ENCODE measurements at places on chromosomes 5 and 9.

GRCh38 chr5:56938858-56939257 is 13.1 kb downstream of the MIER3 start:
- DNase-seq = no peak

DNA sequence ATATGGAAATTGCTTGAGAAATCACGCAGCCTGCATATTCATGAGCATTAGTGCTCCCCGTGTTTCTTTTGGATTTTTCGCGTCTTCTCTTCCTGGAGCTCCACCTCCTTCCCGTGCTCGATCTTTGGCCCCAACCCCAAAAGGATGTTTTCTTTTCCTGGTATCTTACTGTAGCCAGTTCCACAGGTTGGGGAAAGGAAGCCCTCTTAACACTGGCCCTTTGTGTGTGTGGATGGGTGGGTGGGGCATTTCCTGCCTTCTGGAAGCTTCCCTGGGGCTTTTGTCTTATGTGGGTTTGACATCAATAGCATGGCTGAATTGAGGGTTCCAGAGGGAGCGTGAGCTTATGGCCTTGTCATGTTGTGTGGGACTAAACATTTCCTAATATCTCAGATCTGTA is 21.9 kb downstream of the STXBP1 start:
- DNase-seq = no peak

DNA sequence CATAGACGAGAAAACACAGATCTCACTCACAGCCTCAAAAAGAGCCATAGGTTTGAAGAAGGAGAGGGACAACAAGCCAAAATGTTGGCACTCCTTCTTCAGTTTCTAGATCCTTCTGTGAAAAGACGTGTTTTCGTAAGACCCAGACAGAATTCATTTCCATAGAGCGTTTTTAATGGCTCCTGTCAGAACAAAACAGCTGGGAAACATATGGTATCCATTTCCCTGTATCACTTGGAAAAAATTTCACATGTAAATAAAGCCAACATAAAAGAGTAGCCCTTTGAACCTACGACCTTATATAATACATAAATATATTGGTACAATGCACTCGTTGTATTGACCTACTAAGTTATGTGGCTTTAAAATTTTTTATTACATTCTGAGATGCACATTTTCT is 108.1 kb downstream of the SNCAIP start:
- no peak for DNase-seq

DNA sequence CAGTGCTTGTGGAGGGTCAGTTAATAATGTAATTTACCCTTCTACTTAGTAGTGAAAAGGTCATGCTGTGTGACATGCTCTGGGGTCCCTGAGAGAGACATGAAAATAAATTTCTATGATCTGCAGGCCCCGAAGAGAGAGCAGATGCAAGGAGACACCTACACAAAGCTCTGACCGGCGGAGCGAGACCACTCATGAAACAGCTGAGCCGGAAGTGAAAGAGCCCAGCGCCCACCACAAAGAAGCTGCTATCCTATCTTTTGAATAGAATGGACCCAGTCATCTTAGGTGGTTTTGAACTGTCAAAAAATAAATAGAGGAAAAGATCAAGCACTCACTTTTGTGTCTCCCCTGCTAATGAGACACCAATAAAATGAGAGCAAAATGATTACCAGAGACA is 190.0 kb downstream of the MED10 start:
- peak; percentile 18 for DNase-seq

DNA sequence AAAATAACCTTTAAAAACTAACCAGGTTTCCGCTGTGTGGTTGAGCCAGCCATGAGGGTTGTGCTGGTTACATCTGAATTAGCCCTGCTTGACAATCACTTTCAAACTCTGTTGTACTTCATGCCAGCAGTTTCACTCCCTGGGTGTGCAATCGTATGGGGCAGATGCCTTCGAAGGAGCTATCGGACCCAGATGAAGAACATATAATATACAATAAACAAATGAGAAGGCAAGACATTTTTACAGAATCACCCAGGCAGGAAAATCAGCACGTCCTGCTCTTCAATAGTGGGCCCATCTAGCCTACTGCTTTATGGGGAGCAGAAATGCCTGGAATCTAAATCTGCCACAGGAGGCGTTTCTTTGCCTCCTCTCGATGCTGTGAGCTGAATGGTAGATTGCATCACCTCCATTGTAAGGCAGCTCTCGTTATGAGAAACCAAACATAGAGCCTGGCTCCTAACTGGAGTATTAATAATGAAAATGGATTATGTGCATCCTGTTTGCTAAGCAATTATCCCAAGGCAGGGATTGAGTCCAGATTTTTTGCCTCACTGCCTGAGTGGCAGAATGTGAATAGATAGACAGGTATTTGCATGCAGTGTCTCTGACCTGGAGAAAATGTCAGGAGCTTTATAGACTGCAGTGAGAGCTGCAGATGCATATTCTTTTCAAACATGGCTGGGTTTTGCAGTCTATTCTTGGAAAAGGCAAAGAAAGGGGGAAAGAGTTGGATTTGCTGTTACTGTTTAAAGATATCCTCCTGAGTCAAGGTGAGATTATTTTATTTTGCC is 143.3 kb upstream of the SMARCA2 start:
- DNase-seq = peak; percentile 8

DNA sequence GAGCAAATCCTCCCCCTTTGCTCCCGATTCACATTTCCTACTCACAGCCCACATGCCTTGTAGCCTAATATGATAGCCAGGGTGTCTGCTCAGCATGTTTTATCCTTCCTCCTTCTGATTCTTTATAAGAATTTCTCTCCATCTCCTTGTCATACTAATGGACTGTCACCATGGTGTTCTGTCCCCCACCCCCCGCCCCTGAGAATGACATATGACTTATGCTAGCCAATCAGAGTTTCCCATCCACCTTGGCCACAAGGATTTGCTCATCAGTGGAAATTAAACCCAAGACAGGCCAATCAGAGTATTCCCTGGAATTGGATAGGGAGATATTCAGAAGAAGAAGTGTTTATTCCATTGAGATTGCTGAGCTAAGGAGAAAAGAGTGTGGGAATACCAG is 16.0 kb downstream of the ABLIM3 start:
- DNase-seq = no peak

GRCh38 chr9:122767817-122768216 is 20.9 kb upstream of the OR5C1 start:
- no peak for DNase-seq

DNA sequence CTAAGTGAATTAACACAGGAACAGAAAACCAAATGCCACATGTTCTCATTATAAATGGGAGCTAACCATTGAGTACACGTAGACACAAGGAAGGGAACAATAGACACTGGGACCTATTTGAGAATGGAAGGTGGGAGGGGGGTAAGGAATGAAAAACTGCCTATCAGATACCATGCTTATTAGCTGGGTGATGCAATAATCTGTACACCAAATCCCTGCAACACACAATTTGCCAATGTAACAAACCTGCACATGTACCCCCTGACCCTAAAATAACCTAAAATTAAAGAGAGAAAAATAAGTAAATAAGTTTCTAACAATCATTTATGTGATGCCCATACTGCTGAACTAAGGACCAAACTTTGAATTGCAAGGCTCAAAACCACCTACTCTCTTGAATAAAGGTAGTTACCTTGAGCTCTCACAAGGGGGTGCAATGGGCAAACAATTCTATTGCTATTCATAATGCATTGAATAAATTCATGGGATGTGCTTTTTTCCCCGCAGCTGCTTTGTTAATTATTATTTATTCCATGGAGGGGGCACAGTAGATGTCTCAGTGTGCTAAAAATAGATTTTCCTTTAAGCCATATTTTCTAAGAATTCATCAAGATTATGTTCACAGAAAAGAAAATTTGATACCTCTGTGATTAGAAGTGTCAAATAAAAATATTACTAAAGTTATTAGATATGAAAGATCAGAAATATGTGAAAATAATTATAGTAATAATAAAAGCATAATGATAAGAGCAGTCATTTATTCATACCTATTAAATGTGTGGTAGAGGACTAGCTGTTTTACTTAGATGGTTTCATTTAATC is 76.2 kb upstream of the PTPN3 start:
- DNase-seq = peak; percentile 55

DNA sequence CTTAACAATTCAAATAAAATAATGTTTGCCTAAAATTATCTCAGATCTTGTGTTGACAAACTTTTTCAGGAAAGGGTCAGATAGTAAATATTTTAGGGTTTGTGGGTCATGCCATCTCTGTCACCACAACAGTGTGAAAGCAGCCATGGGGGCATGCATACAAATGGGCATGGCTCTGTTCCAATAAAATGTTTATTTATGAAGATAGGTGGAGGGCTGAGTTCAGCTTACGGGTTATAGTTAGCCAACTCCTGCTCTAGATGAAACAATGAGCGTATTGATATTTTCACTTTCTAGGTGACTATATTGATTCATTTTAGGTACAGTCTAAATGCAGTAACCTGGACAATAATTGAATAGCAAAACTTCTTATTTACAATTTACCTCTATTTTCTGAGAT is 533.8 kb upstream of the CLINT1 start:
- DNase-seq = no peak

GRCh38 chr5:131171276-131171810 is 599 bp downstream of the LYRM7 start:
- no peak for DNase-seq

- DNase-seq = no peak
These were observed 58.0 kb downstream of the UBE2QL1 start for GRCh38 chr5:6506611-6507010.

DNA sequence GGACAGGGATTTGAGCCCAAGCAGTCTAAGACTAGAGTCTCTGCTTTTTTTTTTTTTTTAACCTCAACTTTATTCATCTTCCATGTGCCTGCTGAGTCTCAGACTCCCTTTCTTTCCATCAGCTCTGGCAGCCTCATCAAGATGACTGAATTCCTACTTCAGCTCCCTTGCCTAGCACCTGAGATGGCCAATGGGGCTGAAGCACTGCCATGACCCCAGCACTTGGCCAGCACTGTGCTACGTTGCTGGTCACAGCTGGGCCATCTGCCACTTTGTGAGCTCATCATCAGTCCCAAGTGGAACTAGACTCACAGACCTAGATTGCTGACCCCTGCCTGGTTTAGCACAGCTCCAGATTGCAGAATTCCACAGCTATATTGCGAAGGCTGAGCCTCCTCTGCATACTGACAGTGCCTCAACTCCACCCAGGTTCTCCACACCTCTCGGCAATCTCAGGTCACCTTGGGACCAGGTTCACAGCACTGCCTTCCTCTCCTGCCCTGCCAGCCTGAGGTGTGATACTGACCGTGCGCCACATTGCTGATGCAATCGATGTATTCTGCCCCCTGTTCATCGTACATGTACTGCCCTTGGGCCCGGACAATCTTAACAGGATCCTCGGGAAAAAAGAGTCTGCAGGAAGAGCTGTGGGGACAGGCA is 1.6 kb downstream of the PHYKPL start:
- DNase-seq = no peak

DNA sequence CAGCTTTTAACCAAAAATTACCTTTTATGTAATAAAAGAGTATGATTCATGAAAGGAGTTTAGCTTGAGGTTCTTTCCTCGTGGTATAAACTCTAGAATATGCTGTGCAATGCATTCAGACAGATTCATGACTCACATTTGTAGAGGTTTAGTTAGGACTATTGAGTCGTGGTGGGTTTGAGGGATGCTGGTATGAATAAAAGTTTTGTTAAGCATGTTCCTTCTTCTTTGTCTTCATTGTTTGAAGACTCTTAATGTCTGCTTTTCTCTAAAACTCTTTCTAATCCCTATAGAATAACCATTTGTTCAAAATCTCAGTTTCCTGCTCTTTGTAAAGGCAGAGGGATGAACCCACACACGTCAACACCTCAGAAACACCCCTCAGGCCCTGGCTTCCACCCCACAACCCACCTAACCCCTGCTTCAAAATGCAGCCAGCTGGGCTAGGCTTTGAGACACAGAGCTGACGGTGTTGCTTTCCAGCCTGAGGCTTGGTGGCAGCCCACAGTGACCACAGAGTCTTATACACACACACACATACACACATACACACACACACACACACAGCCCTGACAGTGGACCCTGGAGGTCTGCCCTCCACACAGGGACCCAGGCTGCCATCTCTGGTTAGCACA is 69.0 kb upstream of the IRX1 start:
- DNase-seq = no peak

DNA sequence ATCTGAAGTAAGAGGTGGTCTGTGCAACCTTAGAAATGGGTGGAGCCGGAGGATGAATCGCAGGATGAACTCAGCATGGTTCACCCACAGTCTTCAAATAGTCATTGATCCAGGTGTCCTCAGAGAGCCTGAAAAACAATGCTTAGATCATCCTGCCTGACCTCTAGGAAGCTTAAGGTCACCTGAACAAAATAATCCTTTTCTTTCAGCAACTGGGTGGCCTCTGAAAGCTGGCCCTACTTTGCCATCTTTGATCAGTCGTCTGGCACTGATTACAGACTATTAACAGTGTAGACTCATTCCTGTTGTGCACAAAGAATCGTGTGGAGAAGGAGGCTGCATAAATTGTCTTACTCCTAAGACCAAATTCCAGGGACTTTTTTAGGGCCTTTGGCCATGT is 50.7 kb downstream of the PIP5K1B start:
- no peak for DNase-seq

DNA sequence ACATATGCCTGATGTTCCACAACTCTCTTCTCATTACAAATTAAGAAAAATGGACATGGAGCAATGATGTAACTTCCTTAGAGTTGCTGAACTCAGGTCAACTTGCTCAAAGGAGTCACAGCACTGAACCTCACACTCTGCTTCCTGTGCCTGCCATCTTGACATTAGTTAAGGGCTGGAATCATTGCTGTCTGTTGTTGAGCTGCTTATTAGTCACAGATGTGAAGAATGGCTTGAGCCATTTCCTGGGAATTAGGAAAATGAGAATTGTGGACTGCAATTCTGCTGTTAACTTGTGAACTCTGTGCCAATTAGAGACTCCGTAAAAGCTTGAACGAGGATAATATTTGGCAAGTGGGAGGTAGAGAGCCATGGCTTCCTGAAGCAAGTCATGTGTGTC is 212.0 kb downstream of the ADAMTS12 start:
- no peak for DNase-seq

- DNase-seq = no peak
These were observed 161.6 kb upstream of the PANK3 start for GRCh38 chr5:168740811-168741213.

- no peak for DNase-seq
These were observed 1.6 kb downstream of the CEMIP2 start for GRCh38 chr9:71766663-71767062.

- no peak for DNase-seq
These were observed 74.9 kb upstream of the CER1 start for GRCh38 chr9:14797435-14797834.

GRCh38 chr9:20479419-20480155 is 142.7 kb downstream of the MLLT3 start:
- DNase-seq = no peak

DNA sequence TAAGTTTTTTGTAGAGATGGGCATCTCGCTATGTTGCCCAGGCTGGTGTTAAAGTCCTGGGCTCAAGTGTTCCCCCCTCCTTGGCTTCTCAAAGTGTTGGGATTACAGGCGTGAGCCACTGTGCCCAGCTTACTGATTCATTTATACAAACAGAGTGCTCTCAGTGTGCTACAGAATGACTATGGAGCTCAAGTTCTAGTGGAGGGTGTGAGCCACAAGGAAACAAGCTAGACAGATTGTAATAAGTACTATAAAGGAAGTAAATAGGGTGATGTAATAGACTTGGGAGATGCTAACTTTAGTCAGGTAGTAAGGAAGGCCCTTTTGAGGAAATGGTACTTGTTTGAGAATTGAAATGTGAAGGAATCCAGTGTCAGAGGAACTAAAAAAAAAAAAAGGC is 1.7 kb upstream of the TMEM267 start:
- DNase-seq = no peak

- no peak for DNase-seq
These were observed 661 bp upstream of the SLC25A51 start for GRCh38 chr9:37904445-37905130.

GRCh38 chr9:129496473-129497004 is 124.4 kb downstream of the C9orf50 start:
- peak; percentile 89 for DNase-seq

All from NCI-H1436 (cell line).